Cardiac muscle cell (in vitro differentiated cells and primary cell): ENCODE measurements at places on chromosomes 16 and 17.
A peak's percentile ranks its signal among the peaks of the same experiment; 100 is the strongest.

GRCh38 chr16:87076950-87077749, 240.0 kb downstream of the C16orf95 start:
- DNase-seq, result peak; percentile 64

- peak; percentile 48 for DNase-seq
Observed at GRCh38 chr17:44655983-44656710, at the start of gene MEIOC. TSS of gene MEIOC (plus strand) at chr17:44656468. CDS start at chr17:44656614, 146 bp downstream.

DNA sequence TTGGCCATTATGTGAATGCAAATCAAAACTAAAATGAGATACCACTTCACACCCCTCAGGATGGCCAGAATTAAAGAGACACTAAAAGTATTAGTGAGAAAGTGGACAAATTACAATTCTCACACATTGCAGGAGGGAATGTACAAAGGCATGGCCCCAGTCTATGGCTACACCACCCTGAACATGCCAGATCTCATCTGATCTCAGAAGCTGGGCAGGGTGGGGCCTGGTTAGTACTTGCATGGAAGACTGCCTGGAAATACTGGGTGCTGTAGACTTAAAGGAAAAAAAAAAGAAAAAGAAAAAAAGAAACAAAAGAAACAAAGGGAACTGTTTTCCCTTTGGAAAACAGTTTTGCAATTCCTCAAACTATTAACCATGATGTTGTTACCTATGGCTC, 97.0 kb upstream of the RBL2 start:
- DNase-seq, result no peak

- DNase-seq, result peak; percentile 39
Observed at GRCh38 chr16:66682271-66682670, 14.3 kb downstream of the CMTM4 start.

DNA sequence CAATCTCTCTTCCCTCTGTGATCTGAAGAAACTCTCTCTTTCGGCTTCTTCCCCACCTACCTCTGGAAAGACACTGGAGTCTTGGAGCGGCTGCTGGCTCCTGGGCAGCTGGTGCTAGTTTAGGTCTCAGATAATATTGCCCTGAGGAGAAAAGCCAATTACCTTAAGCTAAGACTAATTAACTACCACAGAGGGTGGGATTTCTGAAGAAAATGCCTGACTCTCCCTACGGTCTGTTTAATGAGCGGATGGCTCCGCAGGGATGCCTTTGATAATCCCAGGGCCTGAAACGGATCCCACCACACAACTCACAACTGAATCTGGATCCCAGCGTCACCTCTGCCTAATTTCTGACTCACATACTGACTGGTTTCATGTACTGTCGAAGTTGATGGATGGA, 127.0 kb upstream of the NLRP1 start:
- DNase-seq, result no peak

- DNase-seq, result peak; percentile 32
Observed at GRCh38 chr17:35725802-35726126, 5.7 kb upstream of the RASL10B start.

DNA sequence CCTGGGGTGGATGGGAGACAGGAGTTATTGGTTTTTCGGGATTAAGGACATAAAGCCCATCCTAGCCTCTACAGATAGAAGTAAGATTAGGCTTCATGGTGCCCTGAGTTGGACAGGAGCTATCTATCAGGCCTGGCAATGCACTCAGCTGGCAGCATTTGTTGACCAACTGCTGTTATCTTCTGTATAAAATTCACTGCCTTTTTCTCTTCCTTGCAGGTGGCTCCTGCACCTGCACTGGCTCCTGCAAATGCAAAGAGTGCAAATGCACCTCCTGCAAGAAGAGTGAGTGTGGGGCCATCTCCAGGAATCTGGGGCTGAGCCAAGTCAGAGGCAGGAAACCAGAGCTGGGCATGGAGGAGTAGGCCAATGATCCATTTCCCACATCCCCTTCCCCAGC, 579 bp downstream of the MT1A start:
- no peak for DNase-seq

GRCh38 chr17:78271419-78272170, 40.2 kb downstream of the TMEM235 start:
- DNase-seq, result no peak

DNA sequence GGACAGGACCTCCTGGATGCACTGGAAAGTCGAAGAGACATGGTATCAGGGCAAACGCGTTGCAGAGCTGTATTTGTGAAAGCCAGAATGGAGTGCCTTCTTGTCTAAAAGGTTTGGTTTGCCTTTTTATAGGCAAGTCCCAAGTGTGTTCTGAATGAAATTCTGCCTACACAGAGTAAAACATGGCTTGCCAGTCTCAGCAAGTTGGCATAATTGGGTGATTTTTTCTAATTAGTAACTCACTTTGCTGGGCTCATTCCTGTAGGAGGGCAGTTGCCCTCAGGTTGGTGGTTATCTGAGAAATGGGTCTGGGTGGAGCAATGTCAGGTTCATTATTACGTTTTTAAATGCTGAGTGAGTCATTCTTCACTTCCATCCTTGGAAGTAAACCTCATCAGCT, at the start of gene KRT25:
KRT25 (minus strand) TSS at position 101 of the 400 bp plus-strand sequence; CDS start at position 41, 60 bp downstream.
- DNase-seq, result no peak

DNA sequence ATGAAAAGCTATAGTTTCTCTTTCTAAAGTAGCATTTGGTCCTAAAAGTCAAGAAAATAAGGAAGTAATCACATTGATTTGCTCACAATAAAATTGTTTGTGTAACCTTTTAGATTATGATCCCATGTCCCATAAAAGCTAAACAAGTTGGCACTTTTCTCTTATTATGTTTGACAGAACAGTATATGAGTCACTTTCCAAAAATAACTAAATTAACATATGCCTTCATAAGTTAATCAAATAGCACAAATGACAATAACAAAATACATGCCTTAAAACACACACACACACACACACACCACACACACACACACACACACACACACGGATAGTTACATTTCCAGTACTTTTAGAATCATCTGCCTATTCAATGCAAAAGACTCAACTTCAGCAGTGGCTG, 2.8 kb downstream of the MED13 start:
- DNase-seq, result peak; percentile 14
